CD4-positive, alpha-beta T cell (primary cell): ENCODE measurements at places on chromosomes 3 and 15. TPM values are rescaled to one million over a fixed set of nuclear protein-coding genes. Genes with fewer than 3 reads are reported as not detected.

DNA sequence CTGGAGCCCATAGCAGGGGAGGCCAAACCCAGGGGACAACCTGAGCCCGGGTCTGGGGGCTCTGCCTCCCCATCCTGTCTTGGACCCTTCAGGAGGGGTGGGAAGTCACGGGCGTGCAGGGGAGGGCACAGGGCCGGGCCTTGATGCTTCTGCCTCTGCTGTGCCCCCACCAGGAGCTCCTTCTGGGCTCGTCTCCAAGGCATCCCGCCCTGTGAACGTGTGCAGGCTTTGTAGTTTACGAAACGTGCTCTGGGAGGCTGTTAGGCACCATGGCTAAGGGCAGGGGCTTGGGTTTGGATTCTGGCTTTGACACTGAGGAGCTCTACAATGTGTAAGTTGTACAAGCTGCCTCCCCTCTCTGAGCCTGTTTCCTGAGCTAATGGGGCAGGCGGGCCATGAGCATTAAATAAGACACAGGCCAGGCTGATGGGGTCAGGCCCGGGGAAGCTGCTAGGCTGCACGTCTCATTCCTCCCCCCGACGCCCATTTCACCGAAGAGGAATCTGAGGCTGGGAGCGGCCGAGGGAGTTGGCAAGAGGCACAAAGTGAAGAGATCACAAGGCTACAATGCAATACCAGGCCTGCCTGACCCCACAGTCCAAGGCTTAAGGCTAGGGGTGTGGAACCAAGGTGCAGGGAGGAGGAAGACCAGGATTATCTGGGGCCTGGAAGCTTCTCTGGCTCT lies 19.6 kb downstream of the PLXND1 start:
- H3K4me3 ChIP-seq: no peak overlapping the region
- DNase-seq: no peak
- no peaks in the 10 kb centered on the region for H3K36me3 ChIP-seq
- no peak overlapping the region for H3K27ac ChIP-seq
- no peaks in the 10 kb centered on the region for H3K27me3 ChIP-seq
- H3K4me1 ChIP-seq: peaks cover 3% of the 10 kb centered on the region

DNA sequence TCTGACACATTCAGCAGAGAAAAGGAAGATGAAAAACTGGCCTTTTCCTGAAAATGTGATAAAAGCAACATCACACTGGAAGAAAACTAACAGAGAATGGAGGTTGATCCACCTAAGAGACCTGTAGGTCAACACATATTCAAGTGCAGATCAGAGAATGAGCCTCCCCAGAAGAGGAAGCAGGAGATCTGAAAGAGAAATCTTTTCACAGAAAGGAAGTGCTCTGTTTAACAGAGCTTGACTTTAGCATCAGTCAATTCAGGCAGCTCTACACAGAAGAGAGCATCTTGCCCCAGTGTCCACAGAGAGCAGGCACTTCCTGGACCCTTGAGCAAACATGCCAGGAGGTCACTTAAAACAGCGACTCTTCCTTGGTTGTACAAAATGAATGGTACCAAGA lies 655.4 kb upstream of the GBE1 start:
- H3K36me3 ChIP-seq: no peaks in the 10 kb centered on the region
- no peak overlapping the region for H3K27ac ChIP-seq
- no peaks in the 10 kb centered on the region for H3K27me3 ChIP-seq
- DNase-seq: no peak
- H3K4me1 ChIP-seq: no peaks in the 10 kb centered on the region

- H3K27ac ChIP-seq: no peak overlapping the region
- no peak for DNase-seq
- no peaks in the 10 kb centered on the region for H3K4me1 ChIP-seq
These were observed 64.6 kb upstream of the ATP2C1 start for GRCh38 chr3:130828948-130829947.

Gene EXD1
- not detected for total RNA-seq

GRCh38 chr3:50648313-50648712 lies 26.4 kb upstream of the DOCK3 start:
- H3K36me3 ChIP-seq: peaks cover 59% of the 10 kb centered on the region
- H3K27ac ChIP-seq: no peak overlapping the region
- H3K4me3 ChIP-seq: no peak overlapping the region
- DNase-seq: no peak
- no peaks in the 10 kb centered on the region for H3K4me1 ChIP-seq
- H3K27me3 ChIP-seq: no peaks in the 10 kb centered on the region

DNA sequence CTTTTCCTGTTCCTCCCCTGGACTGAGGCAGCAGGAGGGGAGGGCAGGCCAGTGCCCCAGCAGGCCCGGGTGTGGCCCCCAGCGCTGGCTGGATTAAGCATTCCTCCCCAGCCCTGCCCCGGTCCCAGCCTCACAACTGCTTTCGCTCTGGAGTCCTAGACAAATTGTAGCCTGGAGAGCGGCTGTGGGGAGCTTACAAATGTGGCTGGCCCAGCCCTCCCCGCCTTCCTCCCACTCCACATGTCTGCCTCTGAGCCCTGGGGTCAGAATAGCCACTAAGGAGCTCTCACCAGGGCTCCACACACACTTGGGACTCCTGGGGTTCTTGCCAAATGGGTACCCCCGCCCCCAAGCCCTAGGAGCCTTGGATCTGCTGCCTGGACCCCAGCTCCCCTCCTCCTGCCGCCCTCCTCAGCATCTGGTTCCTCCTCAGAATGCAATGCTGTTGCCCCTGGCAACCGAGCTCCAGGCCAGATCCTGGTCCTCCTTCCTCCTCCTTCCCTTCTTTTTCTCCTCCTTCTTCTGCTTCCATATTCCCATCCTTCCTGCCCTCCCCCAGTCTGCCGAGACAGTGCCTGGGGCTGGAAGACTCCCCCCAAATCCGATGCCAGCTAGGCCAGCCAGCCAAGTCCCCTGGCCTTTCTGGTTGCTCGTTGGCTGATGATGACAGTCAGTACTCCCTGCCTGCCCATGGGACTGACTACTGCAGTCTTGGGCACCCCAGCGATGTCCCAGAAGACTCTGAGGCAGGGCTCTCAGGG lies 91.1 kb downstream of the LINGO1 start:
- DNase-seq: no peak
- H3K4me1 ChIP-seq: peaks cover 13% of the 10 kb centered on the region
- no peaks in the 10 kb centered on the region for H3K36me3 ChIP-seq
- no peak overlapping the region for H3K4me3 ChIP-seq

Gene PLAAT1
- not detected for total RNA-seq

- no peak for DNase-seq
- H3K4me3 ChIP-seq: no peak overlapping the region
- no peaks in the 10 kb centered on the region for H3K27me3 ChIP-seq
- H3K27ac ChIP-seq: no peak overlapping the region
These were observed 44.4 kb downstream of the PTH1R start for GRCh38 chr3:46921871-46922271.

DNA sequence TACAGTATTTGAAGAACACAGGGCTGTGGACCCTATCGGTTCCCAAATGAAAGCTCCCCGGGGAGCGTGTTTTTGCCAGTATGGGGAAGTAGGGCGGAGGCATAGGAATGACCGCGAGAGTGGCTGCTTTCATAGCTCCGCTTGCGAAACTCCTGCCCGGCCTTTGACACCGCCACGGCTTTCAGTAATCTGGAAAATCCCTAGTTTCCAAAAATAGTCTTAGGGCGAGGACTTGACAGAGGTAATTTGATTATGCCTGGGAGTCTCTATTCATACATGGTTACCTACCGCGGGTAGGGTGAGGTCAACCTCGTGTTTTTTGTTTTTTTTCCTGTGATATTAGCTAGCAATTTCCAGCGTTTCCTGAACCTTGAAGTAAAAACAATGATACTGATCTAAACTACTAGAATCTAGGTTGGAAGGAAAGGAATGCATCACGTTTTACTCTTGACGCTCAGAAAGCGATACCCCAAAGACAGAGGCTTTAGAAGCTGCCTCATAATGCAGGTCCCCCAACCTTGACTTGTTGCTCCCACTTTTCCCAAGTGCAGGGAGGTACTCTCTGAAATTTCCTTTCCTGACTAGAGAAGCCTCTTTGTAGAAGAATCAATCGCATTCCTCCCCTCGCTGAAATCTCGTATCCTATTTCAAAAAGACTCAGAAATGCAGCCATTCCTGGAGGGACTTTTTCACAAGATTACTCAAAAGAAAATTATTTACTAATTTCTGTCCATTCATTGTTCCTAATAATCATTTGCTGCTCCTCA lies 894 bp upstream of the CCNL1 start:
- peaks cover 22% of the 10 kb centered on the region for H3K4me1 ChIP-seq
- no peaks in the 10 kb centered on the region for H3K27me3 ChIP-seq
- H3K4me3 ChIP-seq: peak overlapping the region; percentile 95
- H3K27ac ChIP-seq: peak overlapping the region; percentile 100
- DNase-seq: peak; percentile 92

Gene MYRIP
- not detected for total RNA-seq

Gene RGMA
- total RNA-seq: not detected

DNA sequence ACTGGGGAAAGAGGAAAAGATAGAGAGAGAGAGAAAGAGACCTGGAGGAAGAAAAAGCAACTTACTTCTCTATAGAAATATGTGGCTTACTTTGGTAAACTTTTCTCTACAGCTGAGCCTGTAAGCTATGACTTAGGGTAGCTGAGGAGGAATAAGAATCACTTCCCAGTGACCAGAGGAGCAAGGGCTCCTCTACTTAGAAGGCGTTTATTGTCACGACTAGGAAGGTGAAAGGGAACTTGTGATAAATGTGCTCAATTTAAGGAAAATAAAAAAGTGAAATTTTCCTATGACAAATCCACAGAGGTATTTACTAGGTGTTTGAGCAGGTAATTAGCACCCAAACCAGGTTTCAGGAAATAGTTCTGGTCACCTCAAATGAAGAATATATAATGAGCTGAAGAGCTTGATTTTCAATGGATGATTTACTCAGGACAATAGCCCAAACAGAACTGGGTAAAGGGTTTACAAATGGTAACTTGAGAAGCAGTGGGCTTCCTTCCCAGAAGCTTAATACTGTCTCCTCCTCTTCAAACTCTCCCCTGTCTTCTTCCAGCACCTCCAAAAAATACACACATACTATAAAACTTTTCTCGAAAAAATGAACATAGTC lies 46.1 kb downstream of the SOX2 start:
- no peak overlapping the region for H3K4me3 ChIP-seq
- no peak for DNase-seq
- no peaks in the 10 kb centered on the region for H3K4me1 ChIP-seq
- H3K27ac ChIP-seq: no peak overlapping the region
- peaks cover under 1% of the 10 kb centered on the region for H3K27me3 ChIP-seq

- H3K4me1 ChIP-seq: no peaks in the 10 kb centered on the region
- no peak overlapping the region for H3K27ac ChIP-seq
- no peak for DNase-seq
- no peak overlapping the region for H3K4me3 ChIP-seq
These were observed 19.1 kb upstream of the FSTL1 start for GRCh38 chr3:120469882-120470301.

Gene RETNLB
- total RNA-seq: not detected

DNA sequence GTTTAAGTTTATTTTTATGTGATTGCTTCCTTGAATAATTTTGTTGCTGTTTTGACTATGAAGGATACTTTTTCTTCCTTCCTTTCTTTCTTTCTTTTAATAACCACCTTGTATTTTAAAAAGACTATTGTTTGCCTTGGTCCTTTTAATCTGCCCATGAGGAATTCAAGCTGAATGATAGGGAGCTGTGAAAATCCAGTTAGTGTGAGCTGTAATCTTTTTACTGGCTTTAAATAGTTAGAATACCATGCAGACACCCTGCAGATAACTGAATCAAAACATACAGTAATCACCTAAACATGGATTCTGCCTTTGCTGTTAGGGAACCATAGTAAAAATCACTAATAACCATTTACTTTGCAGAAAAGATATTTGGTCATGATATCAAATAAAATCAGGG lies 110.7 kb downstream of the RSRC1 start:
- no peaks in the 10 kb centered on the region for H3K27me3 ChIP-seq
- H3K27ac ChIP-seq: no peak overlapping the region
- H3K4me3 ChIP-seq: no peak overlapping the region

DNA sequence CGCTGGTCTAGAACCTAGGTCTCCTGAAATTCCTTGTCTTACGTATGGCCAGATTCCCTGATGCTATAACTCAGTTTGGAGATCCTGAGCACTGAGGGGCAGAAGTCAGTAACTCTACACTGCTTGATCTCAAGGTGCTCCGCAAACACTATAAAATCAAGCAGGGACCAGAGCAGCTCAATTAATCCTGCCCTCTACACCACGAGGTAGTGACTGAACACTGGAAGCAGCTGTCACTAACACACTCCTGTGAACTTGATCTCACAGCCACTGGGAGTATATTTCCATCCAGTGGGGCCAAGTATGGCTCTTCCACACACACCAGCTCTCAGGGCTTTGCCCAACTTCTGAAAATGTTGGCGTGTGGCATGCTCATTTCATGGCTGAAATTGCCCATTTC lies 51.0 kb downstream of the EDEM1 start:
- no peaks in the 10 kb centered on the region for H3K4me1 ChIP-seq
- H3K27me3 ChIP-seq: no peaks in the 10 kb centered on the region
- DNase-seq: no peak
- no peak overlapping the region for H3K27ac ChIP-seq
- H3K4me3 ChIP-seq: no peak overlapping the region

DNA sequence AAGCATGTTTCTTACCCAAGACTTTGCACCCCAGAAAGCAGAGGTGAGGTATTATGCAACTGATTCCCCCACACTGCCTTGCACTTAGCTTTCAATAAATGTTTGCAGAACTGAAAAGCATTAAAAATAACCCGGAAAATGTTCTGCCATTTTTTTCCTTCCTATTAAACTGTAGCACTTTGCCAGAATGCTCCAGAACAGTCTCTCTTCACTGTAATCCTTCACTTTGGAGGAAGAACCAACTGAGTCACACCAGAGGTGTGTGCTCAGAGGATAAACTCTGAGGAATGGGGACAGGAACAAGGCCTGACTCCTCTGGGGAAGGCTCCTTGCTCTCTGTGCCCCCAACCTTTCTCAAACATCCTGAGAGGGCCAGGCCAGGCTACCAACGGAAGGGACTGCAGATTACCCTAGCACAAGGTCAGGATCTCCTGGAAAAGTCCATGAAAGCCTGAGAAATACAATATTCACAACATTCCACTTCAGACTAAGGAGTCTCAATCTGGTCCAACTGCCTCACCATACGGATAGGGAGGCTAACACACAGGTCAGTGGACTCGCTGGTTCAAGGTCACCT lies 19.0 kb downstream of the ANP32A start:
- H3K4me3 ChIP-seq: no peak overlapping the region
- peak overlapping the region; percentile 14 for H3K27ac ChIP-seq
- H3K27me3 ChIP-seq: no peaks in the 10 kb centered on the region
- H3K36me3 ChIP-seq: peaks cover 16% of the 10 kb centered on the region

DNA sequence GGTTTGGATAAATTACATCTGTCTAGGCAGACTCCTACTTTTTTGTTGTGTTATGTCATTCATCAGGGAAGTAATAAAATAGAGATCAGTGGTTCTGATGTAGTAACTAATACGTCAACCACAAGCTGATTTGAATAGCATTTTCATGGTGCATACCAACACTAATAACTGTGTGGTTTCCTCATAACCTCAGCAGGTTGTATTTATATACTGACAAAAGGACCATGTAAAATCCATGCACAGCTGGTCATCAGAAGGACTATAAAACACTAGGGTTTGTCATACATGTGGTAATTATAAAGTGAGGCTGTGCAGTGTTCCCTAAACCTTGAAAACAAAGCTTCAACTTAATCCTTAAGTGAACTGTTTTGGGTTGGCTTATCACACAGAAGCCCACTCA lies 216.8 kb upstream of the RBMS3 start:
- no peak overlapping the region for H3K4me3 ChIP-seq
- no peaks in the 10 kb centered on the region for H3K36me3 ChIP-seq
- H3K27me3 ChIP-seq: no peaks in the 10 kb centered on the region

Gene CCR8
- 1.3 TPM for total RNA-seq

Gene ZIC4
- not detected for total RNA-seq

Gene MUC13
- not detected for total RNA-seq
